NCI-H1930 (cell line): ENCODE measurements at places on chromosomes 7 and 10.

GRCh38 chr7:124635416-124635815 lies 130.2 kb downstream of the GPR37 start:
- no peak for DNase-seq

- DNase-seq, result no peak
Observed at GRCh38 chr10:78964952-78965633, 103.7 kb upstream of the ZMIZ1 start.

GRCh38 chr10:121627876-121628581 lies 29.8 kb upstream of the FGFR2 start:
- no peak for DNase-seq

DNA sequence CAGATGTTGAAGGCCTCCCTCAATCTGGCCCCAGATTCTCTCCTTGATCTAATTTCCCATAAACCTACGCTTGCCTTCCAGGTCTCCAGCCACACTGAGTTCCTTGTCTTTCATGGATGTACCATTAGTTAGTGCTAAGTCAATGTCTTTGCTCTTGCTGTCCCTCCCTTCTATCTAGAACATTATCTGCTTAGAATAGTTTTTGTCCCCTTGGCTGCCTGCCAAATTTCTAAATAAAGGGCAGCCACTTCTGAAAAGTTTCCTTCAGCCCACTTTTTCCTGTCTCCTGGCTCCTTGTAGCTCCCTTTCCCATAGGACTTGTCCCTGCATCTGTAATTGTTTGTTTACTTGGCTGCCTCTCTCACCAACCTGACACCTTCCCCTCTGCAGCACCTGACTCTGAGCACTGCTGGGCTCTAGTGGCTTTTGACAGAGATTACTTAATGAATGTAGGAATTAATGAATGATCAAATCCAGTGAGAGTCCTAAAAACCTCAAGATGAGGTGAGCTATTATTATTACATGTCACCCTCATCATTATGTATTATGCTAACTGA lies 58.3 kb downstream of the CXCL12 start:
- DNase-seq, result no peak

DNA sequence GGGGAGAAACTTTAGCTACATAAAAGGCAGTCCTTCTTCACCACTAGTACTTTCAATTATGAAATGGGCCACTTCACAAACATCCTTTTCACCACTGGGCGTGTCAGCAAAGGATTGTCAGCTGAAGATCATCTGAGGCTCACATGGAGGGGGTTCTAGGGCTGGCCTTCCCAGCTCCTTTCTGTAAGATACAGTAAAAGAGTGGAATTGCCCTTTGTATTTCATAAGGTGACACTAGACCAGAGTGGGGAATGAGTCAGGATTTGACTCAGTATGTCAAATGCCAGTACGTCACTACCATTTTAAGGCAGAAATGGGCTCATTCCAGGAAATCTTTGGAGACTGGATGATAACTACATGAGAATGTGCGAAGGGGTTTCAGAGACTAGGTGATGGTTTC lies 21.2 kb upstream of the BLOC1S2 start:
- DNase-seq, result no peak

DNA sequence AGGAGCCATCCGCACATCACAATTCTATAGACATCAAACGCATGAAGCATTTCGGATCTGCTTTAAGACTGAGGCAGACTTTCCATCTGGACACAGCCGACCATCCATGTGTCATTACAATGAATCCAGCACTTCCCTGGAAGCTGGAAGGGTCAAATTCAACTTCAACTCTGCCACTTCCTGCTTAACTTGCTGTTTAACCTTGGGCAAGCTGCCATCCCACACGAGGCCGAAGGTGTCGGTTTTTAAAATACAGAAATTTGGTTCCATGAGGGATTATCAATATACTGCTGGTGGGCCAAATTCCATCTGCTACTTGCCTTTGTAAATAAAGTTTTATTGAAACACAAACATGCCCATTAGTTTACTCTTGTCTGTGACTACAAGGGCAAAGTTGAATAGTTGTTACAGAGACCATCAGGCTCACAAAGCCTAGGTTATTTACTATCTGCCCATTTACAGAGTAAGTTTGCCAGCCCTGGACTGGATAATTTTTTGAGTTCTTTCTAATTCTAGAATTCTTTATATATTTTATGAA lies 134.6 kb downstream of the FAM204A start:
- no peak for DNase-seq
